ENCODE measurements at places on chromosomes 2 and 18. TPM values are rescaled to one million over a fixed set of nuclear protein-coding genes. Genes with fewer than 3 reads are reported as not detected.

GRCh38 chr2:181456660-181457120 lies 496 bp upstream of the ITGA4 start:
- H3K27me3 ChIP-seq, result no peaks in the 10 kb centered on the region
- peak overlapping the region; percentile 87 for H3K27ac ChIP-seq
- peak overlapping the region; percentile 60 for H3K4me3 ChIP-seq
- peak; percentile 64 for DNase-seq

- no peaks in the 10 kb centered on the region for H3K4me1 ChIP-seq
- no peak overlapping the region for H3K4me3 ChIP-seq
- no peaks in the 10 kb centered on the region for H3K36me3 ChIP-seq
- DNase-seq, result no peak
- no peaks in the 10 kb centered on the region for H3K27me3 ChIP-seq
Observed at GRCh38 chr2:164644036-164644700, 22.9 kb upstream of the GRB14 start.

Gene LONRF2
- 6.3 TPM for total RNA-seq

DNA sequence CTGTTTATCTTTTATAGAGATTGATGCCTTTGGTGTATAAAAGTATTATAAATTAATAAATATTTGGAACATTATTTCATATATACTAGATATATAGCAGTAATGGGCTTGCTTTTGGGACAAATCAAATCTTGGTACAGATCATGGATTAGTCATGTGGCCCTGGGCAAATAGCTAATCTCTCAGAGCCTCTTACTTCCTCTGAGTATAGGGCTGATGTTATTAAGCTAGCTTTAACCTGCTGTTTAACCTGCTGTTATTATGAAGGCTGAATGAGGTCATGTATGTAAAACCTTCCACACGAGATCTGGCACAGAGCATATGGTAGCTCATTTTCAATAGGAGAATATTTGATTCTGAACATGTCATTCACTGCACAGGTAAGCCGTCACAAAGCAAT lies 5.7 kb downstream of the ITGB6 start:
- H3K36me3 ChIP-seq, result no peaks in the 10 kb centered on the region
- H3K27me3 ChIP-seq, result no peaks in the 10 kb centered on the region
- no peaks in the 10 kb centered on the region for H3K4me1 ChIP-seq
- H3K4me3 ChIP-seq, result no peak overlapping the region

- H3K4me3 ChIP-seq, result no peak overlapping the region
- no peaks in the 10 kb centered on the region for H3K27me3 ChIP-seq
- no peak for DNase-seq
- no peaks in the 10 kb centered on the region for H3K36me3 ChIP-seq
Observed at GRCh38 chr2:75612862-75613243, 33.7 kb upstream of the MRPL19 start.

Gene COL3A1
- 82.8 TPM for total RNA-seq

- no peaks in the 10 kb centered on the region for H3K27me3 ChIP-seq
- no peaks in the 10 kb centered on the region for H3K36me3 ChIP-seq
- peak; percentile 70 for DNase-seq
Observed at GRCh38 chr2:234981197-234982095, 29.6 kb downstream of the SH3BP4 start.

DNA sequence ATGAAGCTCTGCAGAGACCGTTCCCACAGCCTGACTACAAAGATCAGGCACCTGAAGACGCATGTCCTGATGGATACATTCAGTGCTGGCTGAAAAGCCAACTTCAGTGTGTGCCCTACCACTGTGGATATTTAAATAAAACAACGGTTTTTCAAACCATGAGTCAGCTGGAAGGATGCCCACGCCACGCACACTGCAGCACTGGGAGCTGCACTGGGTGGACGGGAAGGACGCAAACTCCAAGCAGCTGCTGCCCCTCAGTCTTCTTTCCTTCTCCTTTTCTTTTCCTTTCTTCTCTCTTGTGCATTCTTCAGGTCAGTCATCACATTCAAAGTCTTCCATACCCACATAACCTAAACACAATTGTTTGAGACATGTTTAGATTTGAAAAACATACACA lies 7.9 kb downstream of the TMEM18 start:
- peaks cover 9% of the 10 kb centered on the region for H3K36me3 ChIP-seq
- no peak overlapping the region for H3K27ac ChIP-seq
- DNase-seq, result no peak
- H3K4me3 ChIP-seq, result no peak overlapping the region
- no peaks in the 10 kb centered on the region for H3K4me1 ChIP-seq

DNA sequence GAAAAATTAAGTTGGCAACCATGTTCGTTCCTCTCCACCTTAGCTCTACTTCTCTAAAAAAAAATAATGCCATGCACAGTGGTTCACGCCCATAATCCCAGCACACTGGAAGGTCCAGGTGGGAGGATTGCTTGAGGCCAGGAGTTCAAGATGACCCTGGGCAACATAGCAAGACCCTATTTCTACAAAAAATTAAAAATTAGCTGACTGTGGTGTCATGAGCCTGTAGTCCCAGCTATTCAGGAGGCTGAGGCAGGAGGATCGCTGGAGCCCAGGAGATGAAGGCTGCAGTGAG lies 40.1 kb upstream of the NPAS2 start:
- no peak overlapping the region for H3K27ac ChIP-seq
- no peak for DNase-seq
- no peaks in the 10 kb centered on the region for H3K27me3 ChIP-seq
- no peak overlapping the region for H3K4me3 ChIP-seq
- H3K36me3 ChIP-seq, result no peaks in the 10 kb centered on the region

DNA sequence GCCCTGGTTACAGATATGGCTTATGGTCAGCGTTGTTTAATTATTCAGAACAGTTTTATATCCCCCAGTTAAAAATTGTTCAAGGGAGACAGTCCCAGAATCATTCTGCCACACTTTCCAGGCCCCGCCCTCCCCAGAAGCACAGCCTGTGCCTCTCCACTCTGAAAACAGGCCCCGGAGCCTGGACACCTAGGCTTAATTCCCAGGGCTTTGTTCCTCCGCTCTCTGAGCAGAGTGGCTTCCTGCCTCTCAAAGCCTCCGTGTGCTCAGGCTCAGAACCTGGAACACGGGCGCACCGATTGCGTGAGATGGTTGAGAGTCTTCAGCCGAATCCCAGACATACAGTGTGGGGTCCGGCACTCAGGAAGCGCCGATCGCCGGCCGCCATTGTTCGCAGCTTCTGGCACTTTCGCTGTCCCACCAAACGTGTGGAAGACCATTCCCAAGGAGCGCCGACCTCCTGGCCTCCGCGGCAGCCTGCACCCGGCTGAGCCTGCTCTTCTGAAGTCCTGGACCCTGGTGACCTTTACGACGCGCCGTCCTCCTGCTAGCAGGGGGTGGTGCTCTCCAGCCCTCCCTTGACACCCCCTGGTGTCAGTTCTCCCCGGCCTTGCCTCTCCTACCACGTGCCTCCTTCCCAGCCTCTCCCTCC lies 45.6 kb downstream of the TWIST2 start:
- H3K4me1 ChIP-seq, result peaks cover 2% of the 10 kb centered on the region
- no peaks in the 10 kb centered on the region for H3K36me3 ChIP-seq
- peak; percentile 81 for DNase-seq
- no peaks in the 10 kb centered on the region for H3K27me3 ChIP-seq
- H3K4me3 ChIP-seq, result no peak overlapping the region
- H3K27ac ChIP-seq, result no peak overlapping the region

Gene RBMS1
- total RNA-seq, result 81.6 TPM

Gene NEDD4L
- total RNA-seq, result 148 TPM

Gene CYRIA
- total RNA-seq, result 14.9 TPM

- no peaks in the 10 kb centered on the region for H3K4me1 ChIP-seq
- no peaks in the 10 kb centered on the region for H3K27me3 ChIP-seq
- no peak overlapping the region for H3K4me3 ChIP-seq
Observed at GRCh38 chr2:240597419-240598181, 11.1 kb downstream of the CAPN10 start.

GRCh38 chr2:207513551-207514257 lies 16.1 kb upstream of the CREB1 start:
- no peak overlapping the region for H3K27ac ChIP-seq
- no peaks in the 10 kb centered on the region for H3K27me3 ChIP-seq
- DNase-seq, result no peak
- H3K4me3 ChIP-seq, result no peak overlapping the region
- no peaks in the 10 kb centered on the region for H3K36me3 ChIP-seq
- no peaks in the 10 kb centered on the region for H3K4me1 ChIP-seq

Data from upper lobe of left lung (tissue), 6 donors.